A172 (cell line): ENCODE measurements at places on chromosomes 6 and 20. TPM values are rescaled to one million over a fixed set of nuclear protein-coding genes. Genes with fewer than 3 reads are reported as not detected.

Gene SYCP2L
- total RNA-seq: 0.07 and 0.57 TPM in 2 replicates

Gene SLC22A3
- 0.10 TPM in 1 of 2 replicates, not detected in the other for total RNA-seq

Gene RAB32
- 138 and 189 TPM in 2 replicates for total RNA-seq

Gene ERVFRD-1
- not detected in 2 replicates for total RNA-seq

Gene FAXC
- 8.1 and 10.9 TPM in 2 replicates for total RNA-seq

Gene TFAP2A
- total RNA-seq: 5.2 TPM in 2 replicates

Gene NKX2-4
- total RNA-seq: not detected in 2 replicates

DNA sequence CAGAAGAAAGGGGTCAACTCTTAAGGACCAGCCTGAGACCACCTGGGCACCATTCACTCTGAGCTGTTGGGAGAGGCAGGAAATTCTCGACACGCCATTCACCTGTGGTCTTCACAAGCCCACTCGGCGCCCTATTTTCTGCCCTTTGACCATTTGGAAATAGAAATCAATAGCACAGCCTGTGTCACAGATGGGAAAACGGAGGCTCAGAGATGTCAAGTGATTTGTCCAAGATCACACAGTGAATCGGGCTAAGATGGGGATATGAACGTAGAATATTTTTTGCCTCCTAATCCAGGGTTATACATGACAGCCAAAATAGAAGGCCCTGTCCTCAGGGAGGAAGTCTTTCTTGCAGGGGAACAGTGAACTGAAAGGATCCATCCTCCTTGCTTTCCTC lies 3.0 kb upstream of the APOBEC2 start:
- DNase-seq: no peak

DNA sequence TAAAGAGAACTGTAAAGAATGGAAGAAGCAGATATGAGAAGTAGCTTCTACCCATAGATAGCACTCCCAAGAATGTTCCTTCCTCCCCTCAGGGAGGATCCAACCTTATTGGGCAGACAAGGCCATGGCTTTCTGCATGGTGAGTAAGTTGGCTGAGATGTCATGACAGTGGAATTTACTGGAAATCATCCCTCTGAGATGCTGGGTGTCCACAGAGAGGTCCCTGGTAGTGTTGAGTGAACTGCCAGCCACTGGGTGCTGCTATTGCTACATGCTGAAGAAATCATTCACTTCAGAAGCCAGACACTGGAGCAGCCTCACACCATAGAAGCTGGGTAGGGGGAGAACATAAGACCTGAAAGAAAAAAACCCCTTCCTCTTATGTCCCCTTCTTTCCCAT lies 46.4 kb upstream of the FERMT1 start:
- DNase-seq: no peak

DNA sequence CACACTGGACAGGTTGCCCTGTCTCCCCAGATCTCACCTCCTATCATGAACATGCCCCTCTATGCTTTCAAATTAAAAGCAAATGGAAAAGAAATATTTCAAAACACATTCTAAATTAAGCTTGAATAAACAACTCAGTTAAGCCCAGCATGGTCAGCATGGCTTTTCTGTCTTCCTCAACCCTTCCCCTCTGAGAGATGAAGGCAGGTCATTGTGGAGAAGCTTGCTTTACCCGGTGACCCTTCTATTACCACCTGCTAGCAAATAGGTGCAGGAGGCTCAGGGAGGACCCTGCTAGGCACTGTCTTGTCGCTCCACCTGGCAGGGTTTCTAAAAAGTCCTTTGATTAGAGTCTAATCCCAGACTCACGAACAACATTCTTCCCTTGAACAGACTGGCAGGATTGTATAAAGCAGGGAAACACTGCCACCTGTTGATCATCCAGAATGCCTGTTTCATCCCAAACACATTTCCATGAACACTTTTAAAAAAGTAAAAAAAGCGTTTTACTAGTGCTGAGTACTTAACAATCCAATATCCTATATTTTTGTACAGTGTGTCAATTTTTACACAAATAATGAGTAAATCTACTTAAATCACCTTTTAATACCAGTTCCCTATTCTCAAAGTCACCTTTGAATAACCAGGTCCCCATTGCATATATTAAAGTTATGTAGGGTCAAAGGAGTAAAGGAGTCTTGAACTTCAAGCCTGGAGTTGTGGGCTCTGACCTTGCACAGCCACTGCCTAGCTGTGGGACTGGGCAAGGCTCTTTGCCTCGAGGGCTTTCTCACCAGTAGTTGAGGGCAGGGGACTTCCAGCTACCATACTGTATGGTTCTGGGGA lies 75.5 kb downstream of the GPR6 start:
- peak; percentile 77 for DNase-seq

DNA sequence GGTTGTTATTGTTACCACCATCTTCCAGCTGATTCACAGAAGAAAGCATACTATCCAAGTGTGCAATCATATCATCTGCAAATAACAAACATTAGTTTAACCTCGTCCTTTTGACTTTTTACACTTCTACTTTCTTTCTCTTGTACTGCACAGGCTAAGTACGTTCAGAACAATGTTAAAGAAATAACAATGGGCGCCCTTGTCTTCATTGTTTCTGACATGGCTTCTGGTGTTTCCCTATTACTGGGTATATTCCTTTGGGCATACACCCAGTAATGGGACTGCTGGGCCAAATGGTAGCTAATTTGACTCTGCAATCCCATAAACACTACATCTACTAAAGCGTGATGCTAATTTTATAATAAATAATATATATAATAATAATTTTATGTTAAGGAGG lies 146.7 kb downstream of the GJA10 start:
- no peak for DNase-seq

DNA sequence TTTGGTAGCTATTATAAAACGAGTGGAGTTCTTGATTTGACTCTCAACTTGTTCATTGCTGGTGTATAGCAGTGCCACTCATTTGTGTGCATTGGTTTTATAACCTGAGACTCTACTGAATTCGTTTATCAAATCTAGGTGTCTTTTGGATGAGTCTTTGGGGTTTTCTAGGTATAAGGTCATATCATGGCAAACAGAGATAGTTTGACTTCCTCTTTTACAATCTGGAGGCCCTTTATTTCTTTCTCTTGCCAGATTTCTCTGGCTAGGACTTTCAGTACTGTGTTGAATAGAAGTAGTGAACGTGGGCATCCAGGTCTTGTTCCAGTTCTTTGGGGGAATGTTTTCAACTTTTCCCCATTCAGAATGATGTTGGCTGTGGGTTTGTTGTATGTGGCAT lies 38.8 kb downstream of the SUMO4 start:
- no peak for DNase-seq

- DNase-seq: no peak
These were observed 13.2 kb upstream of the KIF25 start for GRCh38 chr6:167984144-167984719.

DNA sequence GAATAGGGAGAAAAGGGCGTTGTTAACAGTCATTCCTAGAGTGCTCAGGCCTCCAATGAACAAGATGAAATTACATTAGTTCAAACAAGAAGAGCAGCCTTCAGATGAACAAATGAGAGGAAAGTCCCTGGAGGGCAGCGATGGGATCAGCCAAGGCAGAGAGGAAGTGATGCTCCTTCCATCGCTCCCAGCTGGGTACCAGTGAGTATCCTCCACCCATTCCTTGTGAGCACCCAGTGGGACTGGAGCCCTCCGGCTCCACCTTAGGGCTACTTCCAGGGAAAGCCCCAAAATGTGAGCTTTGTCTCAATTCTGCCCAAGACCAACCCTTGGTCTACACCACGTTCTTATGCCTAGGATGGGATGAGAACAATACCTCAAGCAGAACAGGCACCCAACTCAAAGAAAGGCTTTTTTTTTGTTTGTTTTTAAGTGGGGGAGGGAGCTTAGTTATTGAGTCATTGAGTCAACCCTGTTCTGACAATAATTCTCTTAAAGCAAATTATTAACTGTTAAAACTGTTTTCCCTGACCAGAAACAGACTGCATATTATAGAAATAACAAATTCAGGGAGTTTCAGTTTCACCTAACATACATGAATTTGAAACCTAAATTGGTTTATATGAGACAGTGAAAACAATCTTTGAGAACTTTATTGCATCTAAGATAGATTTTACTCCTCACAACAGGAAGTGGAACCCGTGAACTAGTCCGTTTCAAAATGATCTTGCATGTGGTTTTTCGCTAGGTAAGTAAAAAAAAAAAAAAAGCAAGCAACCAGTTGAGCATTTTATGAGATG lies 106.9 kb downstream of the IPCEF1 start:
- DNase-seq: no peak

DNA sequence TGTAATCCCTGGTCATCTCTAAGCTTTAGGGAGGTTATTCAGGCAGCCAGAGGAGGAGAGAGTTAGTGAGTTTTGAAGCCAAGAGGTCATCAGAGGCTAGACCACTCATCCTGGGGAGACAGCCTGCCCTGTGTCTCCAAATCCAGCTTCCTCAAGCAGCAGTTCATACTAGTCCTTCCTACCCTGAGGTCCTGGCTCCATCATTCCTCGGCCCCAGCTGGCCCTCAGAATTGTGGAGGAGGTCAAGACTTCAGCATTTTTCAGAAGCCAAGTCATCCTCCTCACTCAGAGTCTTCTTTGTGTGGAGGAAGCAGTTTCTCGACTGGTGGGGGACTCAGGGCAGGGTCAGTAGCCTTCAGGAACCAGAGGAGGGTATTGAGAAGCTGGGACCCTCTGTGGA lies 12.4 kb upstream of the KIAA1755 start:
- no peak for DNase-seq

- DNase-seq: no peak
These were observed 2.3 kb upstream of the DSN1 start for GRCh38 chr20:36775826-36776225.

DNA sequence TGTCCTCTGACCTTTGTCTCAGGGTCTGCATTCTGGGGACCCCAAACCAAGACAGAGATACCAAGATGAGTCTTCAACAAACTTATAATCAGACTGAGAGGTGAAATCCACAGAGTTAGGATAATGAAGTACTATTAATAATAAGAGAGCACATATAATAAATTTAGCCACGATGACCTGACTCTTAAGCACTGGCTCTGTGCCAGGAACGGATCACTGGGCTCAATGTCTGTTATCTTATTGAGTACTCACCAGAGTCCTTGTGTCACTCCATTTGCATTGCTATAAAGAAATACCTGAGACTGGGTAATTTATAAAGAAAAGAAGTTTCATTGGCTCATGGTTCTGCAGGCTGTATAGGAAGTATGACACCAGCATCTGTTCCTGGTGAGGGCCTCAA lies 18.9 kb upstream of the ITPR3 start:
- DNase-seq: no peak

DNA sequence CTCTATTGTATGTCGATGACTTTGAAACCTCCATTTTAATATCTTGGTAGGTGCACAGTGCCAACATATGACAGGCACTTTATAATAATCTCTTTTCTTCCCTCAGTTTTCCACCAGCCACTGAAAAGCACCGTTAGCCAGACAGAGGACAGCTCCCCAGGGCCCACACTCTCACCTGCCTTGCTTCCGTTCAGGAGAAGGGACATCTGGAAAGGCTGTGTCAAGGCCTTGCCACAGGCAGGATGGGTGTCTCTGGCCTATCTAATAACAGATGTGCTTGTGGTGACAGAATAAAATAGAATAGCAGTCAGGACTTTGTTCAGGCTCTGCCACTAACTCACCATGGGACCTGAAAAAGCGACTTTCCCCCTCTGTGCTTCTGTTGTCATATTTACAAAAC lies 75.5 kb upstream of the CCDC167 start:
- DNase-seq: no peak

DNA sequence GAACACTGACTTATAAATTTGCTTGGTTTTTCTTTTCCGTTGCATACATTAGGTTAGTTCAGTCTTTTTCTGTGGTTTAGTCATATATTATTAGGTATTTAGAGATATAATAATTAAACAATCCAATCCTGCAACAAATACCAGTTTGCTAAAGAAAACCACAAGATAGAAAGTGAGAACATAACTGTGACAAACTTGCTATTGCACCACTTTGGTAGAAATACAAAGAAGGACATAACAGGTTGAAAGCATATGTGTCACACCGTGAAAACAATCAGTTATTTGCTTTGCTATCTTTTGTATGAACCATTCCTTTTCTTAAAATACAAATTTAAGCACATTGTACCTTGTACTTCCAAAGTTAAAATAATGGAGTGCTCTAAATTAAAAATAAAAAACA lies 42.0 kb upstream of the KCNQ5 start:
- no peak for DNase-seq
